Right kidney (tissue), 9 donors: ENCODE measurements at places on chromosomes 2 and 18.

DNA sequence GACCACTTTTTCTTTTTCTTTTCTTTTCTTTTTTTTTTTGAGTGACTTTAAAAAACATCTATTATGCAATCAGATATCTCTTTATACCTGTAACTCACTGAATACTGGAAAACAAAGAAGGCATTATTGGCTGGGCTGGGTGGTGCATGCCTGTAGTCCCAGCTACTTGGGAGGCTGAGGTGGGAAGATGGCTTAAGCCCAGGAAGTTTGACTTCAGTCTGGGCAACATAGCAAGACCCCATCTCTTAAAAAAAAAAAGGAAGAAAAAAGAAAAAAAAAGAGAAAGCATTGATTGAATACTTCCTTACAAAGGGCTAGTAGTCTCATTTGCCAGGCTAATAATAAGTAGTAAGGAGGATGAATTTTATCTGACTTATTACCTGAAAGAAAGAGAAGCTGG lies 2.7 kb upstream of the MTCL1 start:
- no peak for DNase-seq

GRCh38 chr2:221304916-221305315 lies 267.2 kb downstream of the EPHA4 start:
- DNase-seq = no peak

DNA sequence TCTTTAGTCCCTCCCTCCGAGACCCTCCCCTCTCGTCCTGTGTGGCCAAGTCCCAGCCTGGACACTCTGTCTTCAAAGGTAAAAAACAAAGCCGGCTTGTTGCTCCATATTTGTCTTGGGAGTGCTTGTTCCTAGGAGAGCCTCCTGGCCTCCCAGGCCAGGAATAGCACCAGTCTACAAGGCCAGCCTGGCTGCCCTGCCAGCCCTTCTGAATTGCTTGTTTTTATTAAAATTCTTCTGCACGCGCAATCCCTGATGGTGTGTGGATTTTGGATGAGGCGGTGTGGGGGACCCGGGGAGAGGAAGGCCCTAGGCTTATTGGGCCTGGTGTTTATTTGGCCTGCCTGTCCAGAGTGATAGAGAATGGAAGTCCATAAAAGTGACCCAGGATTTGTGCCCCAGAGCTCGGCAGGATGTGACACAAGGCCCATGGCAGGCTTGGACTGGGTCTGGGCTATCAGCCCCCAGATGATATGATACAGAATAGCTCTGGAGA lies 297.3 kb downstream of the CYP26B1 start:
- DNase-seq = no peak

GRCh38 chr2:228652366-228652765 lies 470.9 kb upstream of the SPHKAP start:
- no peak for DNase-seq

DNA sequence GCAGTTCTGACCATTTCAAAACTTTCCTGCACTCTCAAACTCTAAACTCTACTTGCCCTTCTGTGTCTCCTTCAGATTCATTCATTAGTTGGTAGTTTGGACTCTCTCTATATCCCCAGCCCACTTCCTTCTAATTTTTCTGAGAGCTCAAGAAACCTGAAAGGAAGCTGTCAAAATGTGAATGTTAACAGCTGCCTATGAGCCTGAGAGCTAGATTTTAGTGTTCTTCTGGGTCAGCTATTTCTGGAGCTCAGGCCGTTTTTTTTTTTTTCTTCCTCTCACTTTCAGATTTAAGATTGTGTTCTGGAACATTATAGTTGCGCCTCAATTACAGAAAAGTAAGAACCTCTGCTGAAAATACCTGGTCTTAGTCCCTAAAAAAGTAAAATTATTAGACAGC lies 73.1 kb downstream of the RTN4 start:
- DNase-seq = no peak

DNA sequence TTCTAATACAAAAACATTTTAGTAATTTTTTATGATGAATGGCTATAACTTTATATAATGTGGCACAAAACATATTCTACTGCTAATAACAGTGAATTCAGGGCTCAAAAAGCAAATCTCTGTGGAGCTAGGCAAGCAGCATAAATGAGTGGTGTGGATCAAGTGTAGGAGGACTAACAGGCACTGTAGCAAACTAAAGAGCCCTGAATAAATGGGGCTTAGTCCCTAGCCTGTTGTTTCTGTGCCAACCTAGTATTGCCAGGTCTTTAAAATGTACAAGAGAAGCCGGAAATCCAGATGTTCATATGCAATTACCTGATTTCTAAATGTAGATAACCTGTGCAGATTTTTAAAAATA lies 18.5 kb downstream of the REL start:
- no peak for DNase-seq

- no peak for DNase-seq
Measured at GRCh38 chr2:78775291-78775690, 250.2 kb upstream of the REG3G start.

DNA sequence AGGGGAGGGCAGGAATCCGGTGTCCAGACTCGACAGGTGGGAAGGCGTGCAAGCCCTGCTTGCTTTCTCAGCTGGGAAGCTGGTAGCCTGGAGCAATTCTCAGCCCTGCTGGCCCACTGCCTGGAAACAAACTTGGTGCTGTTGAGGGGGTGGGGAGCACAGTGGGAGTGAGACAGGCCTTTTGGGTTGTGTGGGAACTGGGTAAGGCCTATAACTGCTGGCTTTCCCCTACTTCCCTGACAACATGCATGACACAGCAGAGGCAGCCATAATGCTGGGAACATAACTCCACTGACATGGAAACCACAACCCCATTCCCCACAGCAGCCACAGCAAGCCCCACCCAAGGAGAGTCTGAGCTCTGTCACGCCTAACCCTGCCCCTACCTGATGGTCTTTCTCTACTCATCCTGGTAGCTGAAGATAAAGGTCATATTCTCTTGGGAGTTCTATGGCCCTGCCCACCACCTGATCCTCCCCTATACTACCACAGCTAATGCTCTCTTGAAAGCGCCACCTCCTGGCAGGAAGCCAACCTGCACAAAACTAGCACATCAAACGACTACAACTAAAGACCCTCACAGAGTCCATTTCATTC lies 122.9 kb upstream of the ACVR1C start:
- DNase-seq = no peak

DNA sequence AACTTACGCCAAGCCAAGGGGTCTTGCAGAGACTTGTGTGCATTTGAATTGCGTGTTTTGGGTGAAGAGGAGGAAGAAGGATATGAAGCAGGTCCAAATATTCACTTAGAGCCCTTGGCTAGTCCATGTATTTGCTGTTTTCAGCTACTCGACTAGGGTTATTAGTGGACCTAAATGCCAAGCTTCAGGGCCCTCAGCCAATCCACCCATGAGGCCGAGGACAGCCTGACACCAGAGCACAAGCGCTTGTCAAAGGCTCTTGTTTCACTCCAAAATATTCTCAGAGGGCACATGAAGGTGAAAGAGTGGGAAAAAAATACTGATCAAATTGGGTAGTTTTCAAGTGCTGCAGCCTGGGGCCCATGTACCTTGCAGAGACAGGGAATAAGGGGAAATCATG lies 174.8 kb upstream of the ACAA2 start:
- DNase-seq = no peak
